ENCODE measurements at places on chromosomes 12 and 14.

DNA sequence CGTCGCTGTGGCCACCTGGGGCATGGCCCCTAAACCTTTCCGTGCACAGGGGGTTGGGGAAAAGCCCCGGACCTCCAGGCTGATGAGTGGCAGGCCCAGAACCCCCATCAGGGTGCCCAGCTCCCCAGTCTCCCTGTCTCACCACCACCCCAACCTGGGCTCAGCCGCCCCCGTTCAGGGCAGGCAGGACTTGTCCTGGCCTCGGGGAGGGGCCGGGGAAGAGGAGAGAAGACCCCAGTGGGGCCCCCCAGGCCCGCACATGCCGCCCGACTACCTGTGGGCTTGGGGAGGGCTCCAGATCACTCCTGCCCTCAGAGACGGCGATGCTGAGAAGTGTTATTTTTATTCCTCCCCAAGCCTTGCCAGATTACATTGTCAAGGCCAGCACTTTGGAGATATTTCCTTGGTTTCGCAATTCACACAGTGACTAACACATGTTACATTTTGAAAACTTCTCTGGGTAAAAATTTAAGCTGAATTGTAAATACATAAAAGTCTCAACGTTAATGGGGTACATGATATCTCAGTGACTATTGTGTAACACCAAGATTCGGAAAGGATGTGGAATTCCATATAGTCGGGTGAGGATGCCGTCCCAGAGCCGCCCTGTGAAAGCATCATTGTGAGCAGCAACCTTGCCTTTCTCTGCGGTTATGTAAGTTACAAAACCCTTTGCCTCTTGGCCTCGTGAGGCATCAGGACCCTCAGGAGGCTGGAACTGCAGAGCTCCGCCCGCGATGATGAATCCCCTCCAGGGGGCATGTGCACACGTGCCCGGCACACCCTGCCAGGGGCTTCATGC, 85.6 kb upstream of the DIO3 start:
- DNase-seq: no peak

DNA sequence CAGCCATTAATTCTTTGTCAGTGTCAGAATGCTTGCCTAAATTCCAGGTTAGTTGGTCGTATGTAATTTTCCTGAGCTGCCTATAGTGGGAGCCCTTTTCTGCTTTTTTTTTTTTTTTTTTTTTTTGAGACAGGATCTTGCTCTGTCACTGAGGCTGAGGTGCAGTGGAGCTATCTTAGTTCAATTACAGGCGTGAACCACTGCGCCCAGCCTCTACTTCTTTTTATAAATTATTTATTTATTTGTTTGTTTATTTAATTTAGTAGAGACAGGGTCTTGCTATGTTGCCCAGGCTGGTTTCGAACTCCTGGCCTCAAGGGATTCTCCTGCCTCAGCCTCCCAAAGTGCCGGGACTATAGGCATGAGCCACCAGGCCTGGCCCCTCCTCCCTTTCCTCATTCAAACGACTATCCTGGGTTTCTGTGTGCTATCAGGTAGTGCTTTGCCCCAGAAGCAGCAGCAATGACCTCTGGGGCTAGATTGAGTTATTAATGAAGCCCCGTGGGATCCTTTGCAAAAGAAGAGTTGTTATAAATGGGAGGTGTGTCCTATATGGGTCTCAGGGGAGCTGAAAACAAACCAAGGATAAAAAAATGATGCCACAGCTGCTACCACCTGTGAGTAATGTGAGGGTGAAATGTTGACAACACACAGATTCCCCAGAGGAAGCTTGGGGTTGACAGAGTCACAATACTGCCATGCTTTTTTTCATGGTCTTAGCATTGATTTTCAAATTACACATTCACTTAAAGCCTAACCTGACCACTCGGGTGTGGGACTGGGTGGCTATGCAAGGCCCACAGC, 34.6 kb upstream of the NFKBIA start:
- no peak for DNase-seq

- peak; percentile 1 for DNase-seq
These were observed 341 bp downstream of the ZNF10 start for GRCh38 chr12:133130808-133131128.

- DNase-seq: no peak
These were observed 121.2 kb downstream of the SLC6A15 start for GRCh38 chr12:84791444-84791843.

DNA sequence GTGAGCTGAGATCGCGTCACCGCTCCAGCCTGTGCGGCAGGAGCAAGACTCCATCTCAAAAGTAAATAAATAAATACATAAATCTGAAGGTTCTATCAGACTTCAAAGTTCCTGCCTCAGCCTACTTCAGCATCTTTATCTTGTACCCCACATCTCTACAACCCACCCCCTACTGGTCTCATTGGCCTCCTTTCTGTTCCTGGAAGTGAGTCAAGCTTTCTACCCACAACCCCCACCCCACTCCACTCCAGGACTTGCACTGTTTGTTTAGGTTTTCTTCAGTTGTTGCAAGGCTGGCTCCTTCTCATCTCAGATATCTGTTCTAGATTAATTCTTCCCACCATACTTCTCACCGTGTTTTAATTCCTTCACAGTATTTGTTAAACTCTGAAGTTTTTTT, 714 bp upstream of the PSMC6 start:
- DNase-seq: no peak

DNA sequence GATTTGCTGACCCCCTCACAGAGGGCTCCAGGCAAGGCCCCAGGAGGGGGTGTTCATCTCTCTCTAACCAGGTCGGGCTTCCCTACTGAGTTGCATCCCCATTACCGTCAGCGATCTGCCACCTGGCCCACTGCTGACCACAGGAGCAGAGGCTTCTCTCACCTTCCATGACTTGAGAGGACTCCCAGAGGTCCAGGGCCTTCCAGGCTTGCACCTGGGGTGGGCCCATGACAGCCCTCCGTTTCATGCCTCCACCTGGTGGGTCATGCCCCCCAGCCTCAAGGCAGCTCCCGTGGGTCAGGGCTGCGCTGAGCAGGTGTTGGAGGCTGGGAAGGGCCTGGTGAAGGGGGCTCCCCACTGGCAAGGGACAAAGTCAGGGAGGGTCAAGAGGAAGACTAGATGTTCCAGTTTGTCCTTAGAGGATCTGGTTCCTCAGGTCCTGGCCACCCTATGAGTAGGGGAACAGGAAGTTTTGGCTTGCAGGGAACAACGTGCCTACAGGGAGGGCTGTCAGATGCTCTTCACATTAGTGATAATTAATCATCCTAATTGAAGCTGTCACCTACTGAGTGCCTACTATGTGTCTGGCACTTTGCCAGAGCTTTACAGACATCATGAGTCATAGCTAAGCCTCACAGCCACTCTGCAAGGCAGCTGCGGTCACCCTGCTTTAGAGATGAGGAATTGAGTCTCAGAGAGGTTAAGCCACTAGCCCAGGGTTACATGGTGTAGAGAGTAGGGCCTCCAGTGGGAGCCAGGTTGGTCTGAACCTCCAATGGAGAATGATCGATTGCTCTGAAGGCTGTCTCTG, 13.8 kb downstream of the NFKBIA start:
- no peak for DNase-seq

- no peak for DNase-seq
These were observed 61.7 kb upstream of the FBRSL1 start for GRCh38 chr12:132427999-132428935.

DNA sequence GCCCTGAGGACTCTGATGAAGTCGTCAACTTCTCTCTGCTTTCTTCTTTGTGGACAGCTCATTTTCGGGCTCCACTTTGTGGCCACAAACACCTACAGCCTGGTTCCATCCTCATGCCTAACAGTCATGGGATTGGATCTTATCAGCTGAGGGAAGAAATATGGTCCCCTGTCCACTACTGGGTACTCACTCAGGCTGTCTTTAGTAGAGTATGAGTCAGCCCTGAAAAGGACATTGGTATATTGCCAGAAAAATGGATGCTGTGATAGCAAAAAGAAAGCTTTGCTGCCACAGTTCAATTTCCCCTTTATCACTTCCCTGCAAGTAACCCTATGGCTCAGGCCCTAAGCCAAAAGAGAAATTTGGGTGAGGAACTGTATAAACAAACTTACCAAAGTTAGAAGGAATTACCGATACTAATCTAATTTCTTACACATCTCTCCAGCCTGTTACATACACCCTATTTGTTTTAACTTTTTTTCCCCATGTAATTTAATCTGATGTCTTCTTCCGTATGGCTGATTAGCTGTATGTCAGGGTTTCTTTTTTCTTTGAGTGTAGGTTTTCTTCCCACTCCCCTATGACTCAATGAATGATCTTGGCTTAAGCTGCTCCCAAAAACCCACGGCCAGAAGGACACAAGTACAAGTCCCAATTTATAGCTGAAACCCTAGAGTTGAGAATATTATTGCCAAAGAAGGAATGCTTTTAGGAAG, 29.1 kb downstream of the MTHFD1 start:
- DNase-seq: no peak

- no peak for DNase-seq
These were observed 386.8 kb downstream of the TMEM121 start for GRCh38 chr14:105913221-105913620.

GRCh38 chr12:92876496-92876895, 52.6 kb downstream of the EEA1 start:
- DNase-seq: no peak

DNA sequence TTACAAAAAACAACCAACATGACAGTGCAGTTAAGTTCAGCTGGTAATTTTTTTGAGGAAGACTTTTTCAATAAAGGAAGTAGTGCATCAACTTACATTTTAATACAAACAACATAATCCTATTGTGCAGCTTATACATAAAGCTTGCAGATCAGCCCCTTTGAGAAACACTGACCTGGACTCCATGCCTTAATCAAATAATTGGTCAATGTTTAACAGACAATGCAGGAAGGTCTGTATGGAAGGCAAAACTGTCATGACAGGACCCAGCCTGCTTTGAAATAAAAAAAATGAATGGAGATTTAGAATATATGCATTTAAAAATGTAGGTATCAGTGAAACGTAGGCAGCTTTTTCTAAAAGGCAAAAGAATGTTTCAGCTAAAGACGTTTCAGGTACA, 321.7 kb upstream of the RPL10L start:
- no peak for DNase-seq

- no peak for DNase-seq
These were observed 638.6 kb downstream of the BCL11B start for GRCh38 chr14:98633380-98633779.

DNA sequence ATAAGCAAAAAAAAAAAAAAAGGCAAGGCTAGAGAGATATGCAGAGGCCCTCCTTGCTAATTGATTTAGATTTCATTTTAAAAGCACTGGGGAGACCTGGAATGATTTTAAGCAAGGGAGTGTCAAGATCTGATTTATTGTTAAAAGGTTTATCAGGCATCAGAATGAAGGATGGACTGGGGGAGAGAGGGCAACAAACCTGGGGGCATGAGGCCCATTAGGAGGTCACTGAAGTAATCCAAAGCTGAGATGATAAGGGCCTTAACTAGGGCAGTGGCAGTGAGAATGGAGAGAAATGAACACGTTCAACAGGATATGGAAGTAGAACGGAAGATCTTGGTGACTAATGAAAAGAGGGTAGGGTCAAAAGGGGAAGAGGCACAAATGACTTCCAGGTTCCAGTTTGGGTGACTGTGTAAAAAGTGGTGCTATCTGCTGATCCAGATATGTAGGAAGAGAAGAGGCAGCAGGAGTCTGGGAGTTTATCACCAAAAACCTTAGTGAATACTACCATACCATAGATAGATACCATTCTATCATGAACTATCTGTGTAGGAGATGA, 24.0 kb downstream of the KITLG start:
- no peak for DNase-seq

DNA sequence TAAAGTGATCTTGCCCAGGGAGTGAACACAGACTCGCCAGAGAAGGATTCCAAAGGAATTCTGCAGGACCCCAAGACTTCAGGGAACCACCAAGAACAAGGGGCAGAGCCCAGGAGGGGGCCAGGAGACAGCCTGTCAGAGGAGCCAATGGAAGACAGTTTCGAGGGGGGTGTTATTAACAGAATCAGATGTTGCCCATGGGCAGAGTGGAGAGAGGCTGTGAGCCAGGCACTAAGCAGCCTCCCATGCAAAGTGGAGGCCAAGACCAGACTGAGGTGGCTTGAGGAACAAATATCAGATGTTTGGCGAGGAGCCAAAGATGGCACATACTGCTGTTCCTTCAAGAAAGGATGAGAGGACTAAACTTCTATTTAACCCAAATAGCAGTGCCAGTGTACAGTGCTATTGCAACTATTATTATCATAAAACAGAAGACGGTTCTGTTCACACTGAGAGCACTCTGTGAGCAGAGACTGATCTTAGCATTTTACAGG, 12.6 kb downstream of the APPL2 start:
- no peak for DNase-seq

DNA sequence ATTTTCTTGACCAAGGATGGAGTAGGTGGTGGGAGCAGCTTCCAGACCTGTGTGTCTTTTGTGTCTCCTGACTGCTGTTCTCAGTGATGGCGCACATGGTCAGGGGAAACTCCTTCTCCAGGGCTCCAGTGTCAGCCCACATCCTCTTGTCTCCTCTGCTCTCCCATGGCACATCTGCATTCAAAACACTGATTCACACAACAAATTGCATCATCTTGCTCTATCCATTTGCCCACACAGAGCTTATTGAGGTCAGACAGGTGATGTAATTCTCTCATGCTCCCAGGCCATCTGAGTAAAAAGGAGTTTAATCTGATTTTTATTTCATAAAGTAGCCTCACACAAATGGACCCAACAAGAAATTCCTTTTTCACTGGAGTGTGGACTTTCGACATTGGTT, 21.8 kb upstream of the TMEM132C start:
- no peak for DNase-seq

GRCh38 chr12:115683240-115683780, 594.2 kb downstream of the MED13L start:
- no peak for DNase-seq
